LoVo (cell line): ENCODE measurements at places on chromosomes 11 and 22.

DNA sequence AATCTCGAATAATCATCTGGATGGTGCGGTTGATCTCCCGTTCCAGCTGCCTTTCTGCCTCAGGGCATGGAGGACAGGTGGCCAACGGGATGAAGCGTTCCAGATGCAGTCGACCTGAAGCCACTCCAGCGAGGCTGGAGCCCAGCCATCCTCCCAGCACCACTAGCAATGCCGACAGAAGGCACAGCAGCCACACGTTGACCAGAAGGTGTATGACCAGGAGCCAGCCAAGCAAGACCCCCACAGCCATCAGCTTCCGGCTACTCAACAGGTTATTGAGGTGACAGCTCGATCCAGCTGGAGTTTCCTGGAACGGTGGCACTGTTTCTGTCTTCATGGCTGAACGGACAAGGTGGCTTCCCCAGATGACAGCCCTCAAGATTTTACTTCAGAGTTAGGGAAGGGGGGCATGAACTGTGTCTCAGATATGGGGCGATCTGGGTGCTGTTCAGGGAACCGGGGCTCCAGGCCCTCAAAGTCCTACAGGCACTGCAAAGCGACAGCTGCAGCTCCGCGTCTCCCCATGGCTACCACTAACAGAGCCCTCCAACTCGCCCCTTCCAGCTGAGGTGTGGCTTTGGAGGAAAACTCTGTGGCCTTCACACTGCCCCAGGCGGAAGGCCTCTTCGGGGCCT is 559 bp downstream of the SNX19 start:
- DNase-seq, result no peak

- no peak for DNase-seq
Observed at GRCh38 chr11:95674657-95675358, 114.8 kb downstream of the FAM76B start.

DNA sequence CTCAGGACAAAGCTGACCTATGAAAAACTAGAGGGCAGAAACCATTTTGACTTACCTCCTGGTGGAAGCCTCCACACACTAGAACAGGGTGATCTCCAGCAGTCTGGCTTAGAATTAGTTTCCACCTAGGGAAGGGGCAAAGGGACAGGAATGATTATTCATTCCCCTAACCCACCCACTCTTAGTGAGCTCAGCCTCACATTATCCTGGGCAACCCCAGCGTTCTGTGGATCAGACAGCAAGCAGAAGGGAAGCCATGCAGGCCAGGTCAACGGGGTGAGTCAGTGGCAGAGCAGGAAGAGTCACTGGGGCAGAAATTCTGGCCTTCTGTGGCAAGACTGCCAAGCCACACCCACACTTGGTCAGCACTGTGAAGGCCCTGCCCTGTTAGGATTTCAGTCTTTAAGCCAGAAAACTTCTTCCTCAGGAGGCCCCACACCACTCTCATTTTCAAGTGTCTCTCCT is 10.5 kb downstream of the NUMA1 start:
- DNase-seq, result peak; percentile 67

DNA sequence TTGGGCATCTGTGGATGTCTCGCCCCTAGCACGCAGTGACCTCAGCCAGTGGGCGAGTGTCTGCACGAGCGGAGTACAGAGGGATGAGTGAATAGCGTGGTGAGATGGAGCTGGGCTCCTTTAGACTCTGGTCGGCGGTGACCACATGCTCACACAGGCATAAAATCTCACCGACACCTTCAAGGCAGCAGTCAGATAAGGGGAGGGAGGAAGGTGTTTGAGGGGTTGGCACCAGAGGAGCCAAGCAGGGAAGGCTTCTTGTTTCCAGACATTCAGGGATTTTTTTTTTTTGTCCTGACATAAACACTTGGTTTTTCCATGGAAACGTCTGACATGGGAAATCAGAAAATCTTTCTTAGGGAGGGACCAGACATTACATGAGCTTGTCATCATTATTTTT is 35.8 kb downstream of the GRIK4 start:
- DNase-seq, result no peak

GRCh38 chr11:112288021-112288420 is 27.4 kb upstream of the PLET1 start:
- DNase-seq, result no peak

- peak; percentile 8 for DNase-seq
Observed at GRCh38 chr22:49735411-49735900, 92.2 kb downstream of the BRD1 start.

DNA sequence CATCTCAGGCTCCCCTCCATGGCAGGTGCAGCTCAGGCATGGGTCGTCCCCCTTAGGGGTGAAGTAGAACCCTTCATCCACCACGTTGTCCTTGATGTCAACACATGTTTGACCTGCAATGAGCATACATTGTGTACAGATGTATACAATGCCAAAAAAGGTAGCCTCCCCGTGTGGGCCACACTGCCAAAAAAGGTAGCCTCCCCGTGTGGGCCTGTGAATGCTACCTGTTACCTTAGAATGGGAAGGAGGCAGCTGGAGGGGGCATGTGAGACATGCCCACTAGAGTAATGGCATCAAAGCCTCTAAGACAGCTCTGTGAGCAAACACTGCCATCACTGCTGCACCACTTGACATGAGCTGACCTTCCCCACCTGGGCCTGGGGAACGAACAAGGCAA is 73.7 kb downstream of the DGCR2 start:
- no peak for DNase-seq

- no peak for DNase-seq
Observed at GRCh38 chr22:22799561-22799960, 88.1 kb upstream of the IGLL5 start.

DNA sequence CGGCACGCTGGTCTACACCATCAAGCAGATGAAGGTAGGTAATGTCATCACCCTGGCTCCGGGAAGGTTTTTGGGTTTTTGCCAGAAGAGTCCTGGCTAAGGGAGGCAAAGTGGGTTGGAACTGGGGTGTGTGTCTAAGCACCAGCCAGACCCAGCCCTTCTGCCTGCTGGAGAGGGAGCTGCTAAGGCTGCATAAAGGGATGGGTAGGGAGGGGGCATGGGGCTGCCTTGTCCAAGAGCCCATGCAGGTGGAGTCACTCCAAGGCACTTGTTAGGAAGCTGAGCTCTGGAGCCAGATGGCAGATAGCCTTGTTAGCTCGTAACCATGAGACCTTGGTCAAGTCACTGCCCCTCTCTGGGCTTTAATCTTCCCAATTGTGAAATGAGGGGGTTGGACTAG is 48.0 kb downstream of the TIMP3 start:
- no peak for DNase-seq

GRCh38 chr22:30927806-30928205 is 40.8 kb downstream of the MORC2 start:
- DNase-seq, result no peak

DNA sequence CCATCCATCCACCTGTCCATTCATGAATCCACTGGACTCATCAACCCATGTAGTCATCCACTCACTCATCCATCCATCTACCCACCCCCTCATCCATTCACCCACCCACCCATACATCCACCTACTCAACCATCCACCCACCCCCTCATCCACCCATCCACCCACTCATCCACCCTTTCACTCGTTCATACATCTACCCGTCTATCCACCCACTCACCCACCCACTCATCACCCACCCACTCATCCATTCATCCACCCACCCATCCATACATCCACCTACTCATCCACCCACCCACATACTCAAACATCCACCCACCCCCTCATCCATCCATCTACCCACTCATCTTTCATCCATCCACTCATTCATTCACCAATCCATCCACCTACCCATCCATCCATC is 37.7 kb downstream of the RTL6 start:
- no peak for DNase-seq

GRCh38 chr11:9148035-9148434 is 56.6 kb upstream of the SCUBE2 start:
- no peak for DNase-seq
